Ureter (tissue), 1 donor: ENCODE measurements at places on chromosomes 2 and 18. TPM values are rescaled to one million over a fixed set of nuclear protein-coding genes. Genes with fewer than 3 reads are reported as not detected.

DNA sequence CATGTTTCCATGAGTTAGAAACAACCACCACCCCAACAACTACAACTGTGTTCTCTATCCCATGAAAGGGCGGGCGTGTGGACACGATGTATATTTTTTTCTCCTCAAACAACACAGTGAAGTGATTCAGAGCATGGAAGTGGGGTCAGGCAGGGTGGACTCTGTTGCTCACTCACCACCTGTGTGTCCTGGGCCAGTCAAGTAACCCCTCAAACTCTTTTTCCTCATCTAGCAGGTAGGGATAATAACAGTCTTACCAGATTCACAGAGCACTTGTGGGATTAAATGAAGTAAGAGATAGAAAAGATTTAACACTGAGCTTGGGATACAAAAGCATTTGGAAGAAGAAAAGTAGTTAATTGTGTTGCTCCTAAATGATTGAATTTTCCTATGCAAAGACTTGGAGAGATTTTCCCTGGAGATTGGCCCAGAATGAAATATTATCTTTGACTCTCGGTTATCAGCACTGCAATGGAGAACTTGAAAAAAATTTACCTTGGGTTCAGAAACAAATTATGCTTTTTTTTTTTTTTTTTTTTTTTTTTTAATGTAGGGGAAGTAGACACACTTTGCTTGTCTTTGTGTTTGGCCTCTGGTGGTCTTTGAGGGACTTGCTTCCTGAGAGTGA is 161.9 kb upstream of the EPAS1 start:
- no peak for DNase-seq

The UGT1A7 gene
- 7.7 TPM for total RNA-seq

- no peak for DNase-seq
Observed at GRCh38 chr18:38170845-38171244, 605.2 kb upstream of the CELF4 start.

DNA sequence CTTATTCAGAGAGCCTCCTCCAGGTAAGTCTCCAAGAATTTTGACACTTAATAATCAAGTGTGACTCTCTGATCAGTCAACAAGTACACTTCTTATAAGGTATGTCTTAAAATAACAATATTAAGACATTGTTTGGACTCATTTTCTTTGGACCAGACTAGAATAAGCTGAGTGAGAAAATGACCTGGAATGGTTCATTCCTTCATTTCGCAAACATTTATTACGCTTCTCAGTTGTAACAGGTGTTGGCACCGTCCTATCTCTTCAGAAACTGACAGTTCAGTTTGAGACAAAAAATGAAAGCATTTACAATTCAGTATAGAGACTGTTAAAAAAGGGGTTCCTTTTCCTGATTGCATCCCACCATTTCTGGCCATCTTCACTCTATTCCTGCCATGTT is 46.6 kb downstream of the TSPYL6 start:
- no peak for DNase-seq

The AFF3 gene
- total RNA-seq: 25.6 TPM

The UGT1A5 gene
- total RNA-seq: 21.3 TPM
